ENCODE measurements at places on chromosomes 6 and 20.

- DNase-seq, result no peak
Observed at GRCh38 chr20:59211208-59211765, 47.7 kb downstream of the ZNF831 start.

- DNase-seq, result no peak
Observed at GRCh38 chr6:128487746-128488145, 32.7 kb downstream of the PTPRK start.

DNA sequence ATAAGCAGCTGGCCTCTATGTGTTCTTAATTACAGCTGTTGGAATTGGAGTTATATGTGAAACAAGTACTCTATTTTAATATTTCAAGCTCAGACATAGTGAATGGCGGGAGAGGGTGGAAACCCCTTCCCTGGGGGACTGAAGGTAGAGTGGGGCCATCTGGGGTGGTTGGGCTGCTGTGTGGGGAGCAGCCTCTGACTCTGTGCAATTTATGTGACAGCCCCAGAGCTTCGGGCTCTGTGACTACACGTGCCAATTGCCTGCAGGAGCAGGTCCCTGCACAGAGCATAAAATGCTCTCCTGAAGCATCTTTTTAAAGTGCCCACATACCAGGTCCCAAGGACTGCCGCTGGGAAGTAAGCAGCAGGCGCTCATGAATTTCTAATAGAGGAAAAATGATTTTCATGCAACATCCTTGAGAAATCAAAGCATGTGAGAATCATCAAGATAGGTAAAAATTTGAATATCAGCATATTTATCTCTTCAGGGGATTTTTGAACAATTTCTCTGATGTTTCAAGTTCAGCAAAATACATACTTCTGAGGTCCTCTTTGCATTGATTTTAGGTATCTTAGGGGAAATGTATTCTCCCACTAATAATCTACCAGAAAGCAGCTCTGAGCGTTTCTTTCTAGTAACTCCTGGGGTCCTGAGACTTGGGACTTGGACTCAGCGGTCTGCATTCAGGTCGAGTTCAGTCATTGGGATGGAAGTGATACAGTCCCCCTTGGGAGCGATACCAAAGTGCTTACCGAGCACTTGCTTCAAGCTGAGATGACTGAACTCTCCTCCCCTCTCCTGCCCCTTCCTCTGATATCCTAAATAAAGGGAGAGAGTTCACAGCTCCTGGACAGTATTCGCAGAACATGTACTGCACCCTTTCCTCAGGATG lies 40.0 kb downstream of the ALDH8A1 start:
- no peak for DNase-seq

DNA sequence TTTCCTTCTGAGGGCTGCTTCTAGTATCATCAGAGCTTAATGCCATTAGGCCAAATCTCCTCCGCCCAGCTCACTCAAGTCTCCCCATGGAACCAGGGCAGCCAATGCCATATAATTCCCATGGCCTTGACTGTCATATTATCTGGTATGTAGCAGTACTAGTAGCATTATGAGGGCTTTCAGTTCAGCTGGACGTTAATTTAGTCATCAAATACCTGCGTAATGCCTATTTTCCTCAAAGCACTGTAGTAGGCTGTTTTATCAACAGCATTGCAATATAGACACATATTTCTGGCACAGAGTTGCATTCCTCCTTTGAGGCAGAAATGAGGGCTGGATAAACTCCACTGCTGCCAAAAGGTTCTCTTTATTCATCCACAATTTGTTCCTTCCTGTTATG lies 1.7 kb downstream of the KCTD20 start:
- DNase-seq, result no peak

DNA sequence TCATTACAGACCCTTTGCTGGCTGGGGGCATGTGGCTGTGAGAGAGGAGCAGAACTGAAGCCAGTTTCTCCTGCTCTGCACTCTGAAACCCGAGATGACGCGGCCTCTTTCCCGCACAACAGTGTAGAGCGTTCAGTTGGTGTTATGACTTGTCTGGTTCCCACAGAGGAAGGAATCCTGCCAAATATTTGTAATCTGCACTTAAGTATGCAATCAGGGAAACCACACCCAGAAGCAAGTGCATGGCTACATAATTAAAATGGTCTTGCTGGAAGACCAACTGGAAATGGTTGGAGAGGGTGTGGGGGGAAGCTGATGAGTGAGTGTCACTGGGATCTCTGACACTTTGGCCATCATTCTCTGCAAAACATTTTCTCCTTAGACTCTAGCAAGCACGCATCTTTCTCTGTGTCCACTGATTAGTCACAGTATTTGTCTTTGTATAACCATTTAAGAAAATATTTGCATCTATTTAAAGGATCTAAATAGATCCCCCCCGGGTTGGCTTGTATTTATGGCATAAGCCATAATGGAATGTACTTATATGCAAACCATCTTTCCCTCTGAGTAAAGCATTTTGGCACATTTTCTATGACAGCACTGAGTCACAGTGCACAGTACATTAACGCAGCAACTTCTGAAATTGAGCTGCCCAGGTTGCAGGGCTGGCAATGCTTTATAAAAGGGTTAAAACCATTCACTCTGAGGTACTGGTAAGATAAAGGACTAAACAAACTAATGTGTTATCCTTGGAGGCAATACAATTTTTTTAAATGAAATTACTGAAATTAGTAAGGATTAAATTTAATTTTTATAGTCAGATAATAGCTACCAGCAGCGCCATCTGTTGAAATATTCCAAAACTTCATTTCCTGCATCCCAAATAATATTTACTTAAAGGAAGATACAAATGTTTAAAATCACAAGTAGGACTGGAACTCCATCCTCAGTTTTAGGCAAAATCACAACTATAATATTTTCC lies 76.7 kb downstream of the FOXC1 start:
- no peak for DNase-seq

GRCh38 chr6:96469312-96469711 lies 52.3 kb upstream of the UFL1 start:
- no peak for DNase-seq

DNA sequence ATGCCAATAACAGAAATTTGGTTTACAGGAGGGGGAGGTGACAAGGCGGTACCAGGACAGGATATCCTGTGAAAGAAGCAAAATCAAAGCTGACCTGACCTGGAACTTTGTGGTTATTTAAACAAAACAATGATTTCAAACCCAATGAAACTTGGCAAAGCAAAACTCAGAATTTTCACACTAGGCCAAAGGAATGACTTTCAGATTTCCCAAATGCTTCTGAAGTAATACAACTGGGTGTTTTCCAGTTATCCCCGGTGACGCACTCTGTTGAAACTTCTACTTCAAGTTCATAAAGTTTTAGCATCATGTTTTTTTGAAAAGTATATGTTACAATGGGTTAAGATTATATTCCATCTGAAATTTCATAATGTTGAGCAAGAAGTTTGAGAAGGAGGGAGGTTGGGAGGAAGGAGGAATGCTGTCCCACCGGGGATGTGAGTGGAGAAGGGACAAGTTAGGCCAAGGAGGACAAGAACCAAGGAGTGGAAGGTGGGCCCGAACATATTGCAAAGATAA lies 78.1 kb upstream of the TRAF3IP2 start:
- no peak for DNase-seq

- DNase-seq, result no peak
Observed at GRCh38 chr6:6610031-6610591, 21.6 kb downstream of the LY86 start.

DNA sequence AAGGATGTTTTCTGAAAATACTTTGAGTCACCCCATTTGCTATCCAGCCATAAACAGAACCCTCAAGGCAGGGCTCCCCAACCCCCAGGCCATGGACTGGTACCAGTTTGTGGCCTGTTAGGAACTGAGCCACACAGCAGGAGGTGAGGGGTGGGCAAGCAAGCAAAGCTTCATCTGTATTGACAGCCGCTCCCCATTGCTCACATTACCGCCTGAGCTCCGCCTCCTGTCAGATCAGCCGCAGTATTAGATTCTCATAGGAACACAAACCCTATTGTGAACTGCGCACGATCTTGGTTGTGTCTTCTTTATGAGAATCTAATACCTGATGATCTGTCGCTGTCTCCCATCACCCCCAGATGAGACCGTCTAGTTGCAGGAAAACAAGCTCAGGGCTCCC lies 543.8 kb downstream of the CBLN4 start:
- DNase-seq, result no peak

- DNase-seq, result no peak
Observed at GRCh38 chr6:107308677-107309076, 150.7 kb downstream of the PDSS2 start.

- DNase-seq, result no peak
Observed at GRCh38 chr6:68778356-68779020, 143.4 kb downstream of the ADGRB3 start.

GRCh38 chr6:129498950-129499842 lies 210.8 kb downstream of the ARHGAP18 start:
- no peak for DNase-seq

DNA sequence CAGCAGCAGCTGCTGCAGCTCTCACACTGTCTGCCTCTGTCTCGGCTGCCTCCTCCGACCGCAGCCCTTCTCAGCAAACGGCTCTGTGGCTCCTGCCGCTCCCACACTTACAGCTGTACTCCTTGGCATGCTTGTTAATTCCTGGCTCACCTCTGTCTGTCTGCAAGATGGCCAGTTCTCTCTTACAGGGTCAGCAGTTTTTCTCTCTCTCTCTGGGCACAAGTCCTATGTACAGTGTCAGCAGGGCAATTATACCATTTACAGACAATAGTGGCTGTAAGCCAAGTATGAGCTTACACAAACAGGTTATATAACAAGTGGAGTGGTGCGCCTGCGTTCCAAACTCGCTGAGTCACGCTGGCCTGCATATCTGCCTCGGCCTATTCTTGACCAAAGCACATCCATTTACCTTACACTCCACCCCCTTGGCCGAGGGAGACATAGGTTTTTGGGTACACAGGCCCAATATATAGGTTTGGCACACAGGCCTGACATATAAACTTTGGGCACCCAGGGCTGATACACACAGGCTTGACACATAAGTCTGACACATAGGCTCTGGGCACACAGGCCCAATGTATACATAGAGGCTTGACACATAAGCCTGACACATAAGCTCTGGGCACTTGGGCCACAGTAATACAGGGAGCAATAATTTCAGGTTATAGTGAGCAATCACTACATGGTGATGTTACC lies 4.4 kb downstream of the ZKSCAN3 start:
- no peak for DNase-seq

DNA sequence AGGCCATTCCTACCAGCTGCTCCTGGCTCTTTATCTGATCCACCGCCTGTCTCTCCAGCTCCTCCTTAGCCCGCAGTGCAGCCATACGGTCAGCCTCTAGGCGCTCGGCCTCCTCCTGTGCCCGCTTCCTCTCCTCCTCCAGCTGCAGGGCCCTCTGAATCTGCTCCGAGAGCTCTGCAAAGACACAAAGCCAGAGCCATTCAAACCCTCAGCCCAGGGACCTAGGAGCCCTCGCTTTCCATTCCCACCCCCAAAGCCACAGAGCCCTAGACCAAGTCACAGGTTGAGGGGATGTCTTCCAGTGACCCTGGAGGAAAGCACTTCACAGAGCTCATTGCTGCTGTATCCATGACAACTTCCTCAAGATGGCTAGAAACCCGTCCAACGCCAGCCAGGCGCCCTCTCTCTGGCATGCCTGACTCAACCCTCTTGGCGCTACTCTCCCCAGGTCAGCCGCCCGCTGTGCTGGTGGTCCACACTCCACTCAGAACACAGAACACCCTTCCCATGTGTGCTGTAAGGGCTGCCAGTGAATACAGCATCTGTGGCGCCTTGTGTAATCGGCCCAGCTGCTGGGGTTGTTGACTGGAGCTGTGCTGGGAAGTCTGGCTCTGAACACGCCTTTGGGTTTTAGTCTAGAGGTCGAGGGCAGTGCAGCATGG lies 49.3 kb downstream of the EZR start:
- no peak for DNase-seq

DNA sequence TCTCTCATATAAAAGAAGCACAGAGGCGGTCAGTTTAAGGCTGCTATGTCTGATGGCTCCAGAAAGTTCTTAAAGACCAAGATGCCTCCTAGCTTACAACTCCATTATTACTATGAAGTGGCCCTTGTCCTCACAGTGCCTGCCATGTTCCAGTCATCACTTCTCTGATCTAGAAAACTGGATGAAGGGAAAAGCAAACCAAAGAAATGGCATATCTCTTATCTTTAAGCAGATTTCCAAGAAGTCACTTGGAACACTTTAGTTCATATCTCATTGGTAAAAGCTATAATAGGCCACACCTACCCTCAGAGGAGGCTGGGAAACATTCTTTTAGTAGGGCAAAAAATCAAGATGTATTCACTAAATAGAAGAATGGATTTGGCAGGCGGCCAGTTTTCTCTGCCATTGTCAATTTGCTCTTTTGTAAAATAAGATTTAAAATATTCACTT lies 289.6 kb downstream of the TBC1D7 start:
- DNase-seq, result no peak

DNA sequence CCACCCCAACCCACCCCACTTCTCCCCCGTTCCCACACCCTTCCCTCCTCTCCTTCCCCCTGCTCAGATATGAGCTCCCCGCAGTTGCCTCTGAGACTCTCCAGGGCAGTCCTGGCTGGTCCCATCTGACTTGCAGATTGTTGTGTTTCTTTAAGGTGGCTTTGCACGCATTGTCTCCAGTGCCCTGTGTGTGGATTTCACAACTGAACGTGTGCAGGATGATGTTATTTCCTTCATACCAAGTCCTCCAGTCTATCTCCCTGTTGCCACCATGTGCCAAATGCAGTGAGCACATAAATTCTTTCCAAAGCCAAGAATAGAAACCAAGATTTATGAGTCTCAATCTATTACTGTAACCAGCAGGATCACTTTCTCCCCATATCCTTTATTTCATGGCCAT lies 79.1 kb downstream of the TMEM242 start:
- no peak for DNase-seq

- no peak for DNase-seq
Observed at GRCh38 chr6:150874179-150874578, 8.7 kb downstream of the MTHFD1L start.

GRCh38 chr6:2378891-2379652 lies 133.7 kb upstream of the GMDS start:
- DNase-seq, result no peak

GRCh38 chr6:148829415-148830101 lies 82.7 kb downstream of the UST start:
- DNase-seq, result no peak

GRCh38 chr6:23905133-23905815 lies 220.7 kb upstream of the NRSN1 start:
- no peak for DNase-seq

- no peak for DNase-seq
Observed at GRCh38 chr20:10928841-10929421, 255.1 kb upstream of the JAG1 start.

GRCh38 chr6:5246141-5247097 lies 14.3 kb downstream of the LYRM4 start:
- DNase-seq, result no peak
